Neural progenitor cell (in vitro differentiated cells): ENCODE measurements at places on chromosomes 16 and 17.
A peak's percentile ranks its signal among the peaks of the same experiment; 100 is the strongest.

DNA sequence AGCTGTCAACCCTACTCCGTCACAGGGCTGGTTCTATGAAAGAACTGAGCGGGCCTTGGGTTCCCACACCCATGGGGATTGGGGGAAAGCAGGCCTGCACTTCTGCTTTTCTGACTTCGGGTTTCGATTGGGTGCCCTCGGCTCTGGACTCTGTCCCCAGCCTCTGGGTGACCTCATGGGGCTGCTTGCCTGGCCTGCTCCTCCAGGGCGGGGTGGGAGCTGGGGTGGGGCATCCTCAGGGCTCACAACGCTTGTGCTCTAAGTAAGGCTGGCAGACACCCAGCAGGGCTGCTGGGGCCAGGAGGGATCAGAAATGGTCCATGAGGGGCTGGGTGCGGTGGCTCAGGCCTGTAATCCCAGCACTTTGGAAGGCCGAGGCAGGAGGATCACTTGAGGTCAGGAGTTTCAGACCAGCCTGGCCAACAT lies 19.2 kb downstream of the ARHGAP27 start:
- DNase-seq = no peak

GRCh38 chr16:2039274-2040031 lies 8.2 kb downstream of the NTHL1 start:
- DNase-seq = no peak

DNA sequence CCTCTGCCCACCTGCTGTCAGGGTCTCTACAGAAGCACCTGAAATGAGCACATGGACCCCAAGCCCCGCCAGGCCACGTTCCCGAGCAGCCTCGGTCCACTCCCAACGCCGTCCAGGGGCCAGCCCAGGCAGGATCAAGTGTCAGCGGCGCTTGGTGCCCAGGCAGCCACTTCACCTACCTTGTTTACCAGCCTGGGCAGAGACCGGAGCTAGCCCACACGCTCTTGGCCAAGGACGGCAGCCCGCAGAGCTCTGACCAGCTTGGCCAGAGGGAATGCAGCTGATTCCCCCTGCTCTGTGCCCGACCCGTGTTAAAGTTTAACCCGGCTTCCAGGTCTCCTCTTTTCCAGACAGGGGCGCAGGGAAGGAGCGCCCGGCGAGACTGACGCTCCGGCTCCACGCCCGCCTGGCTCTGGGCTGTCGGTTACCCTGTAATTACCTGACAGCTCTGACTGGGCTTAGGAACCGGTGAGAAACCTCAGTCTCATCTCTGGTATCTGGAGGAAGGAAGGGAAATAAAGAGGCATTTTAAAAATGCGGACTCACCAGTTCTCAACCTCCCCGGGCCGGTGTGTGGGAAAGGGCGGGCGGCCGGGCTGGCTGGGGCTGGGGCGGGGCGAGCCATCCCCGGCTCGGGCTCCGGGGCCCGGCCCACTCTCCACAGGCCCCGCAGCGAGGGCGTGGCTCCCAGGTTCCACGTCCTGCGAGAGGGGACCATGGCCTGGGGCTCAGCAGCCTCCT lies 4.6 kb downstream of the KIFC3 start:
- peak; percentile 67 for DNase-seq

GRCh38 chr17:57512691-57513090 lies 232.4 kb downstream of the CCDC182 start:
- no peak for DNase-seq

DNA sequence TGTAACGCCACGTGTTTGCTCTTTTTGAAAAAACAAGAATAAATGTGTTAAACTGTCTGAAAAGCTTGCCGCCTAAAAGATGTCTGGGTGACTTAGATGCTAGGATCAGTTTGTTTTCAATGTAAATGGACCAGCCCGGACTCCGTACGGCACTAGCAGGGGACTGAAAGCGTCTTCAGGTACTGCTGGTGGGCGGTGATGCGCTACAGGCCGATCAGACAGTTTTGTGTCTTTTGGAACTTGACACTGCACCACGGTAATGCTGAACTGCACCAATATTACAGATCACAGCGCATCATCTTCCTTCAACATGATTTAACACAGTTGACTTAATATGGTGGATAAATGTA lies 727 bp upstream of the MBTPS1 start:
- DNase-seq = peak; percentile 58
